Fibroblast of mammary gland (primary cell): ENCODE measurements at places on chromosomes 11 and 22.

DNA sequence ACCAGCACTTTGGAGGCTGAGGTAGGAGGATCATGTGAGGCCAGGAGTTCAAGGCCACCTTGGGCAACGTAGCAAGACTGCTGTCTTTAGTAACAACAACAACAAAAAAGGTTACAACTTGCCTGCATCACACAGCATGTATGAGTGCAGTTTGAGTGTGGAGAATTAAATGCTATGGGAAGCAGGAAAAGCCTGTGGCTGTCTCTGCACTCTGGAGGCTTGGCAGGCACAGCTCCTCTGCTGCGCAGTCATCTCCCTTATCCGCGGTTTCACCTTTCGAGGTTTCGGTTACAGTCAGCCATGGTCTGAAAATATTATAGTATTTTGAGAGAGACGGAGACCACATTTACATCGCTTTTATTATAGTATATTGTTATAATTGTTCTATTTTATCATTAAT lies 2.9 kb downstream of the MICAL2 start:
- no peak for DNase-seq

- no peak for DNase-seq
These were observed 1513.3 kb downstream of the FAM181B start for GRCh38 chr11:81220146-81220895.

- DNase-seq = no peak
These were observed 6.0 kb downstream of the UCP2 start for GRCh38 chr11:73976451-73977151.

DNA sequence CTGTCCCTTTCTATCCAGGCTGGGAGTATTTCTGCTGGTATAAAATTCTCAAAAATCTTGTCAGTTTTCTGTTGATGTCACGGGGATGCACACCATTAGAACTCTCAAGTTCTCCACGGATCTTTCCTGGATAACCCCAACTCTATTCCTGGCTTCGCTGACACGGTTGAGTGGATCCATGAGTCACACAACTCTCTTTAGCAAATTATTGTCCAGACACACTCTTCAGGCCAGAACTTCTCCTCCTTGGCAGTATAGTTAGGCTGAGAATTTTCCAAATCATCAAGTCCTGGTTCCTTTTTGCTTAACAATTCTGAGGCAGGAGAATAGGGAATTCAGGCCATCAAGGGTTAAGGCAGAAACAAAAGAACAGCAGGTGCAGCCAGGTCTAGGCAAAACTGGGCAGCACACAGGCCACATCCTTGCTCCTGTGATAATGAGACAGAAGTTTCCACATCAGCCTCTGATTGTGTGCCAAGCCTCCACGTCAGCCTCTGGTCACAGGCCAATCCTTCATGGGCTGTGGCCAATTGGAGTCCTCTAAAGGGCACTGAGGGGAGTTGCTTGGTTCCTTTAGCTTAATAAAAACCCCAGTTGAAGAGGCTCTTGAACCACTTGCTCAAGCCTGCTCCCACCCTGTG lies 5.7 kb upstream of the ACAT1 start:
- peak; percentile 92 for DNase-seq

DNA sequence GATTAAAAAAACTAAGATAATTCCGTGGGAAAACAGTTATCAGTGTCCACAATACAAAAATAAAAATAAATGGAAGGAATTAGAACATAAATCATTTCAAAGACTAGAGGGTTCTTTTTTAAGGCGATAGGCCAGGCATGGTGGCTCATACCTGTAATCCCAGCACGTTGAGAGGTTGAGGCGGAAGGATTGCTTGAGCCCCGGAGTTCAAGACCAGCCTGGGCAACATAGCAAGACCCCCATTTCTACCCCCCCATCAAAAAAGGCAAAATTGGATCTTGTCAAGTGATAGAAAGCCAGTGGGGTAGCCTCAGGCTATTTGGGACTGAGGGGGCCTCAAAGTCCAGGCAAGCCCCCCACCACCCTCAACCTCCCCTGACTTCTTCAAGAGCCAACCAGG lies 20.6 kb upstream of the POLA2 start:
- no peak for DNase-seq

DNA sequence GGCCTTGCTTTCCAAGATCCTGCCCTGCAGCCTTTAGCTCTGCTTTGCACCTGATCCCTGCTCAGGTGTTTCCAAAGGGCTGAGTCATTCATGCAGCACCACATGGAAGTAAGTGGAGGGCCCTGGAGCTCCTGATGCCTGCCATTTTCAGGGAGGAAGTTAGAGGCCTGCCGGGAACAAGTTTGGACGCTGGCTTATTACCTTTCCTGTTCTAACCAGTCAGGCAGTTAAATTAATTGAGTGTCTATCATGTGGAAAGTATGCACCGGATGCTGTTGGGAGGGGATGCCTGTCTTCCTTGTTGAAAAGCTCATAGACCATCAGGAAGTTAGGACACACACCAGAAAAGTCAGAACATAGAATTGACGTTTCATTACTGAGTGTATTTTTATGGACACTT lies 73.7 kb upstream of the PLET1 start:
- DNase-seq = no peak

GRCh38 chr11:92826603-92827002 lies 142.8 kb upstream of the MTNR1B start:
- no peak for DNase-seq

DNA sequence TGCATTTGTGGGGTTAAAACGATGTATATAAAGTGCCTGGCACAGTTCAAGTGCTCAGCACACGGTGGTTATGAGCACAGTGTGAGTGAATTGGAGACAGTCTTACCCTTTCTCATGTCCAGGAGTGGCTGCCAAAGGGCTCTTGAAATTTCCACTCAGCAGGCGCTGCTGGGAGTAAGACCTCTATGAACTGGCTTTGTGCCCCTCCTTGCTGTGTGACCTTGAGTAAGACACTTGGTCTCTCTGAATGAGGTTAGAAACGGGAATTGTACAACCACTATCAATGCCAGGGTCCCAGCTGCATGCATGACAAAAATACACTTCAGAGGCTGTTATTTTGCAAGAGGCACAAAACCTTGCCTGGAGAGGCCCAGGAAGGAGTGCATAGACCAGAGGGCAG lies 86.6 kb downstream of the TSPAN18 start:
- DNase-seq = no peak

DNA sequence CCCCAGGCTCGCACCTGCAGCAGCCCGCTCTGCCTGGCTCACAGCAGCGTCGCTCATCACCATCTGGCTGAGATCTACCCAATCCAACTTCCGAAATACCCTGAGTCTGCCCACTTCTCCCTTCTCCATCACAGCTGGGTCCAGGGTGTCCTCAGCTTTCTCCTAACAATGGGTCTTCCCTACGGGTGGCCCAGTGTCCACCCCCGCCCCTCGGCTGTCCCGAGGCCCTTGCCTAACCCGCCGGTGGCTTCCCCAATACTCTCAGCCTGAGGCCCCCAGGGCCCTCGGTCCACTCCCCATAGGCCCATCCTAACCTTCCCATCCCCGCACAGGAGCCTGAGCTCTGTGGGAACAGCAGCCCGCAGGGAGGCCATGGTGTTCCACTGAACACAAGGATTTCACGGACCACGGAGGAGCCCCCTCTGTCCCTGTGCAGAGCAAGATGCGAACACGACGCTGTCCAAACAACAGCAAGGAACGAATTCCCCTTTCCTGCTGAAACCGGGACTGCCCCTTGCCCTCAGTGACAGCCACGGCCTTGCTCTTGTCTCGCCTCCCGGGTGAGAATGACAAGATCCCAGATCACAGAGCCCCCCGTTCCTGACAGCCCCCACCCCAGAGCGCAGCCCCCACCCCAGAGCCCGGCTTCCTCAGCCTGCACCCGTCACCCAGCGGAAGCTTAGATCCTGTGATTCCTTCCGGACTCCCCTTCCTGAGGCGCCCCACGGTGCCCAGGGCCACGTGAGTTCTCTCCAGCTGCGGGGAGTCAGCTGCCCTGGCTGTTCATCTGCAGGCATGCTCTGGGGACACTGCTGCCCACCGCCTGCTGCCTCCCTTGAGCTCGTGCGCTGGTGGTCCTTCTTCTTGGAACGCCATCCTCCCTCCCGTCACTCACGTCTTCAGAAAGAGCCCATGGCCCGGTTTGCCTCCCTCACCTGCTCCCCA lies 48.8 kb upstream of the CARS1 start:
- DNase-seq = no peak
